ENCODE measurements at places on chromosomes 12 and 14.

DNA sequence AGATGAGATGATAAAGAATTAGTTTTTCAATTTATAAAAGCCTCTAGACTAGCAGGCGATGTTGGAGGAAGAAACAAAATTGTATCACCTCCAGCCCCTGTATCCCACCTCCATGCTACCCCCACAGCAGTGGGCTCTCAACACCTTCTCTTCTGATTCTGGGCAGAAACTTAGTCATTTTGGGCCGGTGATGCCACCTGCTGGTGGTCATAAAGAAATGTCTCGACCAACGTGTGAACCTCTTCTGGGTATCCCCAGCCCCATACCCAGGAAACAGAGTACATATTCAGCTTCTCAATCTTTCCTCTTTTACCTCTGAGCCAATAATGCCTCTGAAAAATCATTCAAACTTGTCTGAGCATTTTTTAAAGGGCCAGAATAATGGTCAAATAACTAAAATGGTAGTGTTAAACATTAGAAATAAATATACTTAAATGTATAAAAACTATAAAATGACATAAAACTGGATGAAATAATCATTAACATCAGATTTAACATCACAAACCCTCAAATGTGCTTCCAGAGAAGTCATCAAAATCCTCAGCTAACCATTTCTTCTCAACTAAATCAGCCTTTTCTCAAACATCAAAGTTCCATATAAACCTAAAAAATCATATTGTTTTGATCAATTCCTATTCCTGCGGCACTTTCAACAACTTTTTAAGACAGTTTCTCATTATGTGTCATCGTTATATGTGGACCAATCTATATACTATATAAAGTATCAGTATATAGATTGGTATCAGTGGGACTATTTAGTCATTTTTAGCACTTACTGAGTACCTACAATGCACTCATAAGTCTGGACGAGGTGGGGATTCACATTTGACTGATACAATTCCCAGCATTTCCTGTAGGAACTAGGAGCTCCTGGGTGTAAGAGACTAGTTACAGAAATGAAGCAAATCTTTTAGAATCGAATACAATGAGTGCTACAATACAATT is 69.4 kb downstream of the ATXN2 start:
- no peak for DNase-seq

DNA sequence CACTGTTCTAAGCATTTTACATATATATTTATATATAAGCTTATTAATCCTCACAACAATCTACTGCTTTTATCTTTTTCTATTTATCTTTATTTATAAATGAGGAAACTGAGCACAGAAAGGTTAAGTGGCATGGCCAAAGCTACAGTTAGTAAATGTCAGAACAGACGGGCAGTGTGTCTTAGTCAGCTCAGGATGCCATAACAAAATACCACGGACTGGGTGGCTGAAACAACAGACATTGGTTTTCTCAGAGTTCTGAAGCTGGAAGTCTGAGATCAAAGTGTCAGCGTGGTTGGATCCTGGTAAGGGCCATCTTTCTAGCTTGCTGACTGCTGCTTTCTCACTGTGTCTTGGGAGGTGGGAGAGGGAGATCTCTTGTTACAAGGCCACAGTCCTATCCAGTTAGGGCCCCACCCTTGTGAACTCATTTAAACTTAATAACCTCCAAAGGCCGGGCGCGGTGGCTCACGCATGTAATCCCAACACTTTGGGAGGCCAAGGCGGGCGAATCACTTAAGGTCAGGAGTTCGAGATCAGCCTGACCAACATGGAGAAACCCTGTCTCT is 19.8 kb downstream of the RPGRIP1 start:
- DNase-seq = peak; percentile 42

DNA sequence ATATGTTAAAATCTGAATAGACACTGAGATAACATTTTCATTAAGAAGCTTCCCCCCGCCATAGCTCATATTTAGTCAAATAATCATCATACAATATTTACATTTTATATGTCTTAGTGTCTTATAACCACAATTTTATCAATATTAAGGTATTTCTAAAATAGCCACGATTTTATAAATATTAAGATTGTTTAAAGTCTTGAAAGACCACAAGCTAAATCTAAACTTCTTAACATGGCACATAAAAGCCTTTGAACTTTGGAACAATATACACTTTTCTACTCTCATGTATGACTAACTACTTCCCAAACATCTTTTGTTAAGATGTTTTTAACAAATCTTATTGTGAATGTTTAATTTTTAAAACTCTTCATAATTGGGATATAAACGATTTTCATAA is 6.5 kb downstream of the USP44 start:
- DNase-seq = no peak

DNA sequence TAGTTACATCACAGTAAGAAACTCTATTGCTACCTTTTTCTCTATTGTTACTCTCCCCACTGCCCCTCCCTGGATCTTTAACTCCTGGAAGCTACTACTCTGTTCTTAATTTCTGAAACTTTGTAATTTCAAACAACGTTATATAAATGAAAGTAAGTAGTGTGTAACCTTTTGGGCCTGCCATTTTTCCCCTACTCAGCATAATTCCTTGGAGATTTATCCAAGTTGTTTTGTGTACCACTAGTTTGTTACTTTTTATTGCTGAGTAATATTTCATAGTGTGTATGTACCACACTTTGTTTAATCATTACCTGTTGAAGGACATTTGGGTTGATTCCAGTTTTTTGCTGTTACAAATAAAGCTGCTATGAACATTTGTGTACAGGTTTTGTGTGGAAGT is 37.9 kb downstream of the ASCL1 start:
- no peak for DNase-seq

Measured in aorta (tissue), 5 donors.